ENCODE measurements at places on chromosomes 2 and 18.

- DNase-seq, result peak; percentile 46
Observed at GRCh38 chr2:85755122-85756027, 1.6 kb downstream of the ATOH8 start.

DNA sequence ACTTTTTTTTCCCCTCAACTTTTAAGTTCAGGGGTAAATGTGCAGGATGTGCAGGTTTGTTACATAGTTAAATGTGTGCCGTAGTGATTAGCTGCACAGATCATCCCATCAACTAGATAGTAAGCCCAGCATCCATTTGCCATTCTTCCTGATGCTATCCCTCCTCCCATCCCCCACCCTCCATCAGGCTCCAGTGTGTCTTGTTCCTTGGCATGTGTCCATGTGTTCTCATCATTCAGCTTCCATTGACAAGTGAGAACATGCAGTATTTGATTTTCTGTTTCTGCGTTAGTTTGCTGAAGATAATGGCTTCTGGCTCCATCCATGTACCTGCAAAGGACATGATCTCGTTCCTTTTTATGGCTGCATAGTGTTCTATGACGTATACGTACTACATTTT, 47.2 kb upstream of the STON1 start:
- DNase-seq, result no peak

DNA sequence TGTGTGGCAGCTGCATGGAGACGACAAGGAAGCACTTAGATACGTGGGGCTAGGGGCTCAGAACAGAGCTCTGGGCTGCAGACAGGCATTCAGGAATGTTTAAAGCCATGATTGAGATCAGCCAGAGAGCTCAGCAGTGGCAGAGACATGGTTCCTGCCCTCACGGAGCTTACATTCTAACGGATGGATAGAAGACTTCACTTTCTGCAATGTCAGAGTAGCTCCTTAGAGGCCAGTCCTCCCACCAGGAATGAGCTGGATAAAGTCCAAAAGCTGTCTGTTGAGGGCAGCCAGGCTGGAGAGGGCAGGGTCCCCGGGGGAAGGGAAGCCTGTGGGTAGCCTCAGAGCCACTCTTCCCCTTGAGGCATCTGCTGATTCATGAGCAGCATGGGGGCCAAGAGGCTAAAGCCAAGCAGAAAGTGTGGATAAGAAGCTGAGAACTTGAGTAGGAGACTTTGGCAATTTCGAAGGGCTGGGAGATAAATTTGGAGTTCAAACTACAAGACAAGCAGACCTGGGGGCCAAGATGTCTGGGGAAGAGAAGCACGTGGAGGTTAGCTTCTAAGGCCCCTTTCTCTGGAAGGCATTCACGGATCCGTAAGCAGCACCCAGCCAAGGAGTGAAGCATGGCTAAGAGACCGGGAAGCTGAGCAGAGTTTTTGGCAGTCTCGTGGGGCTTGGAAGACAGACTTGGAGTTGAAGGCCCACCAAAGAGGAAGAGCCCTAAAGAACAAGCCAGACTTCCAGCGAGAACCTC, 9.7 kb upstream of the CIB4 start:
- DNase-seq, result no peak

- no peak for DNase-seq
Observed at GRCh38 chr18:67131498-67131897, 385.0 kb downstream of the DSEL start.

- no peak for DNase-seq
Observed at GRCh38 chr2:102358496-102358895, 2.9 kb downstream of the IL18R1 start.

GRCh38 chr2:196206804-196207203, 35.4 kb upstream of the STK17B start:
- no peak for DNase-seq

- DNase-seq, result peak; percentile 87
Observed at GRCh38 chr2:23757686-23758433, 169.1 kb downstream of the ATAD2B start.

DNA sequence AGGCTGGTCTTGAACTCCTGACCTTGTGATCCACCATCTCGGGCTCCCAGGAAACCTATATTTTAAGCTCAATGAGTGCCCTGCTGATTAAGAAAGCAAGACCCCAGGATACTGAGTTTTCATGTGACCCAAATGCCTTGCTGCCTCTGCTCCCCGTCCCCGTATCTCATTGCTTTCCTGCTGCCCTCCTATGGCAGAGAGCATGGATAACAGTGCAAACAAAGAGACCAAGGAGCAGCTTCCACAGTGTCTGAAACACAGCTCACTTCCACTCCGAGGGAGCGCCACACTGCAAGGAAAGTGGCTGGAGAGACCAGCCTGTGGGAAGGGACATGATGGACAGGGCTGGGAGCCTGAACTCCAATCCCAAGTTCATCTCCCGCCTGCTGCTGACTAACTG, 246.8 kb downstream of the TMEM182 start:
- DNase-seq, result no peak

DNA sequence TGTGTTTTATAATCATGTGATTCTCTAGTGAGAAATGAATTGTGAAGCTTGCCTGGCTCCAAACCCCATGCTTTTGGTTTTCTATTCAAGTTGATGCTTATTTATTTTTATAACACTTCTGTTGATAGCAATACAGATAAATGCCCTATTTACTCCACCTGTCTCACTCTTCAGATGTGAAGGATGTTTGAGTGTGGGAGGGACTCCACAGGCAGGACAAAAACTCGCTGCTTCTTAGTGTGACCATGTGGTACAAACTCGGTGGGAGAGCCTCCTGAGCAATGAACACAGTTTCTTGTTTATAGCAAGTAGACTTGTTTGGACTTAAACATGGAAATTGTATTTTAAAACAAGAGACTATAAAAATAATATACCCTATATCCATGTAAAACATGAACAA, 219.7 kb downstream of the GULP1 start:
- no peak for DNase-seq

DNA sequence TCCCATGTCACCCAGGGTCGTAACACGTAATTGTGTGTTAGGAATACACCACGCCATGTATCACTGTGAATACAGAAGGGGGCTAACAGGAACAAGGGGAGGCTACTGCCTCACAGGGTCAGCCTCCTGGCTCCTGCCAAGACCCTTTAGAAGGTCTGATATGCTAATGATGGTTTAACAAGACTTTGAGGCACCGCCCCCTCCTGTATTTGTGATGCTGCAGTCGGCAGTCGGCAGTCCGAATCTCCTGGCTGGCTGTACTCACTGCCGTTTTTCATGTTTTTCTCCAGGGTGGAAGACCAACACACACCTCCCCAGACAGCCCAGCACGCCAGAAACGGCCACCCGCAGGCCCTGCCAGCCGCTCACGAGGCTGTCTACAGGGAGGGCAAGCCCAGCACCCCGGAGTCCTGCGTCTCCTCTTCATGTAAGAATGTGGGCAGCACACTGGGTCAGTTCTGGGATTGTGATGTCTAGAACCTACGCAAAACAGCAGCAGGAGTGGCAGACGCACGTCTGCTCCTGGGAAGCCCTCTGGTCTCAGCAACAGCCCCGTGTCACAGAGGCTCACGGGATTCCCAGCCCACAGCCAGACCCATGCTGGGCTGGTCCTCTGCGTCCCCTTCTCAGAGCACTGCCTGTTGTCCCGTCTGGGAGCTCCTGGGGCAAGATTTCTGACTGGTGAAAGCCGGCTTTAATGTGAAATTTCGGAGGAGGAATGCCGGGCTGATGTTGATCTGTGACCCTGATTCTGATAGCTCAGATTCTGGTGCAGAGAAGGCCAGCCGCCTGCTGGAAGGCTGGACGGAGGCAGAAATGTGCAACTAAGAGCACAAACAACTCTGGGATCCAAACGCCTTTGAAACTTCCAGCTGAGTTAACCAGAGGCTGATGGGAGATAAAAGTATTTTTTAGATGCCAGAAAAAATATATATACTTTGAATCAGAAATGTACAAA, 39.7 kb upstream of the B3GNT7 start:
- DNase-seq, result no peak

DNA sequence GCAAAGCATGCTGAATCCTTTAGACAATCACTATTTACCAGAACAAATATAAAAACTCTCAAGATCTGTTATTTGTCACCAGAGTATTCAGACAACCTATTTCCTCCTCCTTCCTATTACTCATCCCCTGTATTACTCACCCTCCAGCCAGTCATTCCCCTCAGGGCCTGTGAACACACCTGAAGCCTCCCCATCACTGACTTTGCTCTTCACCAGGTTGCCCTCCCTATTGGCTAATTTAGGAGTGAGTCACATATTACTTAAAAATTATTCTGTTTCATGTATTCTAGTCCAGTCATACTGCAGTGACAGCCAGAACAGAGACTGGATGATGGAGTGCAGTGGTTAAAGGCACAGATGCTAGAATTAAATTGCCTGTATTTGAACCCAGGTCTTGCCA, 3.7 kb upstream of the ATG16L1 start:
- DNase-seq, result peak; percentile 50

DNA sequence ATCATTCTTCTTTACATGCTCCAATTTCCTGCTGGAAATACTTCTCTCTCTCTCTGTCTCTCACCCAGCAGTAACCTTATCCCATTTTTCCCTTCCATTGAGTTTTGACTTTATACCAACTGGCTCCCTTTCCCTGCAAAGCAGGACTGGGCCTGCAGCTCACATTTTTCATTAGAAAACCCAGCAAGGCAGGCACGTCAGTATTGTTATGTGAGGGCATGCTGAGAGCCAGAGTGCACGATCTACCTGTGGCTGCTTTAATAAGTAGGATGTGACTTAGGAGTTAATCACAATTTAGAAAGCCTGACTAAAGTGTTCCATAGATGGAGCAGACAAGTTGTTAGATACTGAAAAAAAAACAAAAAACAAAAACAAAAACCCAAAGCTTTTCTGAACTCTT, 5.2 kb upstream of the NDUFV2 start:
- DNase-seq, result no peak

- no peak for DNase-seq
Observed at GRCh38 chr2:189592353-189592984, 11.9 kb upstream of the SLC40A1 start.

DNA sequence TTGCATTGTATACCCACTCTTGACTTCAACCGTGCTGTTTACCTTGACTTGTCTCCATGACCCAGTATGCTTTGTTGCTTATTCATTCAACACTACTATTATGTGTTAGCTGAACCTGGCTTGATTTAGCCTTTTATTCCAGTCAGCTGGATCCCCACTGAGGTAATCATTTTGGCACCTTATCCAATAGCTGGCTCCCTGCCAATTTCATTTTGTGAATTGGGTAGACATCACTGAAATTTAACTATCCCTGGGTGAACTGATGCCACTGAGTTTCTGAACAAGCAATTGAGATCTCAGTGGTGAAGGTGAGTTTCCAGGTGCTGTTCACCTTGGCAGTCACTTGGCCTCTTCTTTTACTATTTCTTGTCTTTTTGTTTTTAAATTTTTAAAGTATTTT, 584.3 kb downstream of the ADCYAP1 start:
- no peak for DNase-seq

DNA sequence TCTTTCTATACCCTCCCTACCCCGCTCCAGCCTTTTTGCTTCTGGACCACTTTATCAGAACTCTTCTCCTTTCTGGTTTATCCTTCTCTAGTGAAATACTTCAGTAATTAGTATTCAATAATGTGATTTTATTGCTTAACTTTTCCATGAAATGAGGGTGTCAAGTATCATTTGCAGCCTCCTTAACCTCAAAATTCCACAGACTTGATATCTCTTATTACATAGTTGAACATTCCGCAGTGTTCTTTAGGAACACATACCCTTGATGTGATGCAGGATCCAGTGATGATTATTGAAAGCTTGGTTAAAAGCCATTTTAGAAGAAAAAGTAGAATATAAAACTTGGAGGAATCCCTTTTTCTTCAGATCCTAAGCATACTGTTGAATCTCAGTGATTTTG, 94.8 kb downstream of the GREB1L start:
- no peak for DNase-seq

DNA sequence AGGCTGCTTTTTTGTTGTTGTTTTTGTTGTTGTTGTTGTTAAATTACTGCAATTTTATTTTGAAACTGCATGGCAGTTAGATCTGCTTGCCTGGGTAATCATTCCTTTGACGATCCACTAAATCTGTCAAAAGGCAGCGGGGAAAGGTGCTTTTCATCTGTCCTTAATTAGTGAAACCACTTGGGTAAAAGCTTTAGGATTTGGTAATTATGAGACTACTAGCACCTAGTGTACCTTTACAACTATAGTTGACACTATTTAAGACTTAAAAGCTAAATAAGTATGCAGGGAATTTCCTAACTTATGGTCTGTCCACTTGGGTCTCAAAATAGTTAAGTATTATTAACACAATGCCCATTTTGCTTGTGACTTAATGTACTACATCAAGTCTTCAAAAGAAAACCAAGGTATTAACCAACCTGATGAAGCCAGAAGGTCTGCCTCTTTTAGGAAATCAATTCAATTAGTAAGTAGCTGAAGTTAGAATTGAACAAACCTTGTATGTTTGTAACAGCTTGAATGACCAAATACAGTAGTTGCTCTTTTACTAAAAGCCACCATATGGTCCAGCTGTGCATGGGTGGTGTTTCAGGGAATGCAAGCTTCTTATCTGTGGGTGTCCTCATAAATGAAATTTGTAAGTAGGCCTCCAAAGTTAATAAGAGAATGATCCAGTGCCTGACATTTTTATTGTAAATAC, 44.8 kb downstream of the NAB1 start:
- no peak for DNase-seq

DNA sequence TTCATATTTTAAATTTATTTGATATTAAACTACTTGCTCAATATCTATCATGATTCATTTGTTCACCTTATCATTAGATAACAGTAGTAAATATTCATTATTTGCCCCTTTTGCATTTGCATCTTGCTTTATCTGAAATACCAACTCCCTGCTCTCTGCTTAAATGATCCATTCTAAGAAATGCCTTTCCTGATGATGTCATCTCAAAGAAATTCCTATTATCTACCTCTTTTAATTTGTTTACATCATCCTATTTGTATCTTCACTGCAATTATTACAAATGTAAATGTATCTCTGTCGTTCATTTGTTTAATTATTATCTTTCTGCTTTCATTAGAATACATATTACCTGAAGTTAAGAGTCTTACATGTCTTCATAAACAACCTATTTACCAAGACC, 549.9 kb downstream of the CBLN2 start:
- no peak for DNase-seq

- DNase-seq, result no peak
Observed at GRCh38 chr2:63700271-63700670, 111.5 kb downstream of the MDH1 start.

DNA sequence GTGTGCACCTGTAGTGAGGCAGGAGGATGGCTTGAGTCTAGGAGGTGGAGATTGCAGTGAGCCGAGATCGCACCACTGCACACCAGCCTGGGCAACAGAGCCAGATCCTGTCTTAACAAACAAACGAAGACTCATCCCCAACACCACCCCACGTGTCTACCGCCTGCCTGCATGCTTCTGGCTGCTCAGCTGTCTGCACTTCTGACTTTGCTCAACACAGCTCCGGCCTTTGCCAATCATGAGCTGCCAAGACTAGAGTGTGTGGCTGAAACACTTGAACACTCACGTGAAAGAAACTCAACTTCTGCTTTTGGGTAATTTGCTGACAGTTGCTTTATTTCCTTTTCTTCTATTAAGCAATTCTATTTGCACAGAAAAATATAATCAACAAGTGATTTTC, 32.1 kb upstream of the SP3 start:
- DNase-seq, result peak; percentile 91

GRCh38 chr2:241014224-241014623, 15.8 kb downstream of the SNED1 start:
- no peak for DNase-seq

GRCh38 chr2:238978497-238978896, 130.6 kb downstream of the TWIST2 start:
- no peak for DNase-seq

All from suppressor macrophage treated with lipopolysaccharide for 1 hour (primary cell).